ENCODE measurements at places on chromosomes 4 and X.

GRCh38 chr4:184267206-184267608 lies 49.5 kb upstream of the ENPP6 start:
- no peak for DNase-seq

DNA sequence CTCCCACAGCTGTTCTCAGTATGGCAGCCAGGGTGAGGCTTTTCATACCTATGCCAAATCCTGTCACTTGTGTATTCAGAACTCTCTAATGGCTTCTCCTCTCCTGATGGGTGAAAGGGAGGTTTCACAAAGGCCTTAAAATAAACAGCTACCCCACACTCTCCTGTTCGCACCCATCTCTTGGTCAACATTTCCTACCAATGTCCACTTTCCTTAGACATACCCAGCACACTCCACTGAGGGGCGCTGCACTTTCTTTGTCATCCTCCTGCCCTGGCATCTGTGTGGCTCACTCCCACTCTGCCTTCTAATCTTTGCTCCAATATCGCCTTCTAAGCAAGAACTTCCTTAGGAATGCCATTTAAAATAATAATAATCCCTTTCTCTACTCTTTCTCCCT lies 313.3 kb downstream of the PPP3CA start:
- DNase-seq: no peak

DNA sequence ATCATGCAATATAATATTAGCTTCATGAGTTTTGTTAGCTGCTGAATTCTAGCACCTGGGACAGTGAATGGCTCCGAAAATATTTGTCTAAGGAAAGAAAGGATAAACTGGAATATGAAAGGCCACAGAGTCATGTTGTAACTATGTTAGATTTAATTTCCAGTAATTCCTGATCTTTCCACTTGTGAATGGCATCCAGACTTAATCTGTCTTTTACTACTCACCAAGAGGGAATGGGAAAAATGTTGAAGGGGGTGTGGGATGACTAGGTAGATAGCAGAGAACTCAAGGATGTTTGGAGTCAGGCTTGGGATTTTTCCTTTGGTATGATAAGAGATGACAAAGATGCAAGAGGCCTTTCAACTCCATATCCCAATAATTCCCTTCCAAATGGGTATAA lies 9.4 kb downstream of the ADH6 start:
- no peak for DNase-seq

DNA sequence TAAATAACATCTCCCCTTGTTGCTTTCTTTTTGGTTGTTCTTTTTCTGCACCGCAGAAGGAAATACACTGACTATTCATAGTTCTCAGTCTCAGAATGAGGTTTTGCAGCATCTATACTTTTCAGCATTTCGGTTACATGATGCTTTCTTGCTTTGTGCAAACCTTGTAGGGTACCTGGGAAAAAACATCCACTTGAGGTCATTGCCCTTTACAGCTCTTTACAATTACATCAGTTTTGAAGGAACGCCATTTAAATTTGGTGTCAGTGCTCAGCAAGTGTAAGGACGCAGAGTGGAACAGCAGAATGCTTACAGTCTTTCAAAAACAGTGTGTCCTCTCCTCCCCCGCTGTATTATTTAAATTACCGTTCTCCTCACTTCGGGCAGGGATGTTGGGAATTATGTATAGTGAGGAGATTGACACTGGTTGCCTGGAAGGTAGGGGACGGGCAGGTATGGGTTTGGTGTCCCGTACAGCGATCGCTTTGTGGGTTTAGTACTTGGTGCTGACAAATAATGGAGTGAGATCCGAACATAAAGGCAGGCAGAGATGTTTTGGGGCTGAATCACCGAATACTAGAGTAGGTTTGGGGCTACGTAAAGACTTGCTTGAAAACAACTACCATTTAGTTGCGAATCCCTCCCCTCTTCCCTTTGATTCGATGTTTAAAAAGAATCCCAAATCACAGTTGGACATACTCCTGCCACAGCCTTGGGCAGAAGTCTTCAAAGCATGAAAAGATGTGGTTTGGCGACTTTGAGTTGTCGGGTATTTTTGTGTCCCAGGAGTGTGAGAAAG lies 2.0 kb upstream of the NKX3-2 start:
- no peak for DNase-seq

GRCh38 chrX:128800138-128800537 lies 723.2 kb downstream of the SMARCA1 start:
- DNase-seq: no peak
